ENCODE measurements at places on chromosomes 2 and 18.
A peak's percentile ranks its signal among the peaks of the same experiment; 100 is the strongest.

DNA sequence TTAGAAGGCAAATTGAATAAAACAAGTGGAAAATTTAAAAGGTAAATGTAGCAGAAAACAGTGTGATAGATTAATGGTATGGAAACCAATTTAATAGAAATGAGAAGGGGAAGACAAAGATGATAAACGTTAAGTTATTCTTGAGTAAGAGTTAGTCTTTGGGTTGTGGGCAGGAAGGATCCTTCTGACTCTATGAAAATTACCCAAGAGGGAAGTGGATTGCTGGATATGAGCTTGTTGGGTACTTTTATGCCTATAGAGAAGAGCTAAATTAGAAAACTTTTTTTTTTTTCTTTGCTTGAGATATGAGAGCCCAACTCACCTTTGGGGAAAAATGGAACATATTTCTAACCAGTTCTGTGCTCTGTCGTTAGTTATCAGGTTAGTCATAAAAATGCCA is 144.0 kb downstream of the LDLRAD4 start:
- no peak for DNase-seq

- no peak for DNase-seq
Observed at GRCh38 chr18:23971666-23972230, 42.8 kb upstream of the TTC39C start.

GRCh38 chr2:238339395-238339780 is 19.1 kb downstream of the TRAF3IP1 start:
- no peak for DNase-seq

GRCh38 chr2:212028798-212029394 is 509.7 kb downstream of the ERBB4 start:
- no peak for DNase-seq

DNA sequence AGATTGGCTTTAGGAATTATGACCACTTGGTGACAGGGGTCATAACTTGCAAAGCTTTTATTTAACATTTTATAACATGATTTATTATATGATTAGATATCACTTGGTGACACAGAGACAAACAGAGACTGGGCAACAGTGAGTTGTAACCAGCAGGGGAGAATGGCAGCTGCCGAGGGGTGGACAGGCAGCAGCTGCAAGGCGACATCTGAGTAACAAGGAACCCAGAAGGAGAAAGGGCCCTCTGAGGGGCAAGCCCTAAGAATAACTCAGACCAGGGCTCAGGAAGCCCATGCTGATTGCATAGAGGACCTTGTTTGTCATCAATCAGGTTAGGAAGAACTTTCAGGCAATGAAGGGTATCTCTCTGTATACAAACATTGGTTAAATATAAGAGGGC is 339.9 kb upstream of the SOX11 start:
- DNase-seq, result no peak

- peak; percentile 53 for DNase-seq
Observed at GRCh38 chr2:144133936-144134665, 385.8 kb downstream of the ZEB2 start.

- no peak for DNase-seq
Observed at GRCh38 chr2:219844401-219845091, 217.1 kb downstream of the SLC4A3 start.

- peak; percentile 96 for DNase-seq
Observed at GRCh38 chr2:238256594-238257104, 16.8 kb upstream of the HES6 start.

- peak; percentile 59 for DNase-seq
Observed at GRCh38 chr18:58671632-58672564, 633 bp downstream of the MALT1 start.

GRCh38 chr2:66575625-66576310 is 140.8 kb downstream of the MEIS1 start:
- DNase-seq, result peak; percentile 33

DNA sequence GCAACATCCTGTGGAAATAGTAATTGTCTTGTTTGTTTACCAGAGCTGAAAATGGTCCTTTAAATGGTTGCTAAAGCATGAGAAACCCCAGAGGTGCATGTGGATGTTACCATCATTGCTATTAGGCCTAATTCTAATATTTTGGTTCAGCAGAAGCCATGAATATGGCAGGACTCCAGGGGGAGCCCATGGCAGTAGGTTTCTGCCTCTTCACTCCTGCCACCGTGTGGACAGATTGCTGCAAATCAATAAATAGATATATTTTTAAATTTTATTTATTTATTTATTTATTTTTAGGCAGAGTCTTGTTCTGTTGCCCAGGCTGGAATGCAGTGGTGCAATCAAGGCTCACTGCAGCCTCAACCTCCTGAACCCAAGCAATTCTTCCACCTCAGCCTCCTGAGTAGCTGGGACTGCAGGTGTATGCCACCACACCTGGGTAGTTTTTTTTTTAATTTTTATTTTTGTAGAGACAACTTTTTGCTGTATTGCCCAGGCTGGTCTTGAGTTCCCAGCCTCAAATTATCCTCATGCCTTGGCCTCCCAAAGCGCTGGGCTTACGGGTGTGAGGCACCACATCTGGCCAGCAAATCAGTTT is 54.9 kb upstream of the CAPN13 start:
- peak; percentile 93 for DNase-seq

DNA sequence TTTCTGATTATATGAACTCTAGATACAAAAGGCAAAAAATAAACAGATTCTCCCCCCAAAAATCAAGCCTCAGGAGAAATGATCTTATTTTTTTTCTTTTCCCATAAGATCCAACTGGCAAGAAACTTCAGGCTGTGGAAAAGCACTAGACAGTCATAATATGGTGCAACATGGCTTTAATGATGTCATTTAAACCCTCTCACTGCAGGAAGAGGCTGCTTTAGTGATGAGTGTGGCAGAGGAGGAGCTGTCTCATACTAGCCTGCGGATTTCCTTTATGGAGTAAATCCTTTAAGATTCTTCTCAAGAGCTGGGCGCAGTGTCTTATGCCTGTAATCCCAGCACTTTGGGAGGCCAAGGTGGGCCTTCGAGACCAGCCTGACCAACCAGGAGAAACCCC is 83.3 kb upstream of the CD28 start:
- DNase-seq, result no peak

- no peak for DNase-seq
Observed at GRCh38 chr18:26434887-26435286, 113.5 kb downstream of the KCTD1 start.

GRCh38 chr18:25351777-25352628 is at the start of gene ZNF521:
Gene ZNF521, minus strand, starts transcription at chr18:25352166. Its CDS starts 1,220 bp downstream, at chr18:25350946.
- DNase-seq, result peak; percentile 94

DNA sequence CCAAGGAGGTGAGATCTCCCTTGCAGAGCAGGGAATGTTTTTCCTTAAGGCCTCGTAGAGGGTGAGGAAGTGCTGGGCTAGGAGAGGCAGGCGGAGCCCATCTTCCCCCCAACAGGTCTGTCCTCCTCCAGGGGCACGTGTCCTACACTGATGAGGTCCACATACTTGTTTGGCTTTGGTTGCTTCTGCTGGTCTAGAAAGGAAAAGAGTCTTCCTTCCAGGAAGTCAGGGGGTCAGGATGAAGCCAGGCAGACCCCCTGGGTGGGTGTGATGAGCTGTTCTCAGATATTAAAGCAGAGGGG is 6.0 kb downstream of the SH3BP4 start:
- DNase-seq, result no peak

DNA sequence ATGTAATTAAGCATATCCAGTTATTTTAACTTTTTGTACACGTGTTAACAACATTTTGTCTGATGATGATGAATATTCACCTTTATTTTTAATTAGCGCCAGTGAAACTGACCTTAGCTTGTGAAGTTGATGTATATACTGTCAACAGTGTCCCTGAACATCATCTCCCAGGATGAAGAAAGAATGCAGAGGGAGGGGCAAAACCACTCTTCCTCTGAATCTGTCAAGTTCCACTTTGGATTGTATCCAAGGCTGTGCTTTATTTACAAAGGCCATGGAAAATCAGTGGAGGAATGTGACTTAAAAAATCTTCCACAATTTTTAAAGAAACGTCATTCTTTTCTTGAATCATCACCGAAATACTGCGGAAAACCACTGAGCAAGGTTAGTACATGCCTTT is 4.5 kb upstream of the RMDN2 start:
- no peak for DNase-seq

GRCh38 chr2:166671235-166671634 is 177.2 kb upstream of the SCN7A start:
- DNase-seq, result no peak

DNA sequence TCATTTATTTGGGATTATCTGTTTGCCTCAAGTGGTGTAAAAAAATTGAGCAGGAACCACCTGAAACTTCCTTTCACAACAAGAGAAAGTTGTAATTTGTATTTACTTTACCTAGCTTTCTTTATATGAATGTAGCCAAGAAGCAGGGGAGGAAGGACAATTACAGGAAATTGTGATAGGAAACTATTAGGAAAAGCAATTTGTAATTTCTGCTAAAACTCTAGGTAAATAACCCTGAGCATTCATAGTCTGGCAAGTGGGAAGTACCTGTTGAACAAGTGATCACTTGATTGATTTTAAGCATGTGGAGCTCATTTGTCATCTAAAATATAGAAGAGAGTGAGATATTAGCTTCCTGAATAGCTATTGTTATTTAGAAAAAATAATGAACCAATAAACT is 5.0 kb downstream of the TFPI start:
- no peak for DNase-seq

GRCh38 chr2:20558391-20559150 is 92.3 kb downstream of the HS1BP3 start:
- DNase-seq, result no peak

- no peak for DNase-seq
Observed at GRCh38 chr2:166614029-166614428, 120.0 kb upstream of the SCN7A start.

GRCh38 chr2:230328155-230328458 is 1.1 kb downstream of the SP140L start:
- no peak for DNase-seq

- no peak for DNase-seq
Observed at GRCh38 chr2:24711865-24712264, 81.3 kb downstream of the PTRHD1 start.

- peak; percentile 75 for DNase-seq
Observed at GRCh38 chr2:45643543-45644542, 7.6 kb upstream of the PRKCE start.

DNA sequence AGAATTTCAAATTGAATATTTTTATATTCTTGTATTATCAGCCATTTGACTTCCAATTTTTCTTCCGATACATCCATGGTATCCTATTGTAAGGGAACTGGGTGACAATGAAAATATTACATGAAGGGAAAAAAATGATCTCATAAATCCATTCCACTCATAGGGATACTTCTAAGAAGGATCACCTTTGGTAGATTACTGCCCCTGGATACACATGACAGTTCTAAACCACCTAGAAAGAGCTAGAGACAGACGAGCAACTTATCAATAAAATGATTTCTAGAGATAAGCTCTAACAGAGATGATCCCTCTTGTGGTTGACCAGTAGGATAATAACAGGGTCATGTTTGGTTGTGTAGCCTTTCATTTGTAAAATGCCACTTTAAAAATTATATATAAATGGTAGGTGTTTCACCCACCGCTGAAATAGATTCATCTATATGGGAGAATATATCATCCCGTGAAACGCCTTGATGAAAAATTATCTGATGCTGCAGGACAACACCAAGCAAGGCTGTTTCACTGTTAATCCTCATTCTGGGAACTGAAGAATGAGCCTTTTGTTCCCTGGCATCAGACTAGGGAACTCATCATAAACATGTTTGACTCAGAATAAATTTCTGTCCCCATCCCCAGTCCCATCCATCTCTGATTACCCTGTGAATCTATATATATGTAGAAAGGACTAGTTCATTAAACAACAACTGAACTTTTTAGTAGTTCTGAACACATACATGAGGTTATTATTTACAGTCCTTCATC is 180.0 kb downstream of the TCF4 start:
- DNase-seq, result no peak

DNA sequence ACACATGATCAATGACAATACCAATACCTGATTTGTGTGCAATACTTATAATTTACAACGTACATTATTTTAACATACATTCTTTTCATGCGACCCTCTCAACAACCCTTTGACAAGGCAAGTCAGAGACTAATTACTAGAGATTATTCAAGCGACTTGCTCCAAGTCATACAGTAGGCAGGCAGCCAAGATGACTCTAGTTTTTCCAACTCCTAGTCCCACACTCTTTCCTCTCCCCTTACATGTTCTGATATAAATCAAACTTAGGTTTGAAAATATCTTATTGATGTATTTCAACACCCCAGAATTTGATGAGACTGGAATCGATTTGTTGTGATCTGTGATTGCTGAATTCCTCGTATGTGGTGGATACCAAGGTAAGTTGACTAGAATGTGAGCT is 8.0 kb upstream of the CYP27C1 start:
- DNase-seq, result no peak

DNA sequence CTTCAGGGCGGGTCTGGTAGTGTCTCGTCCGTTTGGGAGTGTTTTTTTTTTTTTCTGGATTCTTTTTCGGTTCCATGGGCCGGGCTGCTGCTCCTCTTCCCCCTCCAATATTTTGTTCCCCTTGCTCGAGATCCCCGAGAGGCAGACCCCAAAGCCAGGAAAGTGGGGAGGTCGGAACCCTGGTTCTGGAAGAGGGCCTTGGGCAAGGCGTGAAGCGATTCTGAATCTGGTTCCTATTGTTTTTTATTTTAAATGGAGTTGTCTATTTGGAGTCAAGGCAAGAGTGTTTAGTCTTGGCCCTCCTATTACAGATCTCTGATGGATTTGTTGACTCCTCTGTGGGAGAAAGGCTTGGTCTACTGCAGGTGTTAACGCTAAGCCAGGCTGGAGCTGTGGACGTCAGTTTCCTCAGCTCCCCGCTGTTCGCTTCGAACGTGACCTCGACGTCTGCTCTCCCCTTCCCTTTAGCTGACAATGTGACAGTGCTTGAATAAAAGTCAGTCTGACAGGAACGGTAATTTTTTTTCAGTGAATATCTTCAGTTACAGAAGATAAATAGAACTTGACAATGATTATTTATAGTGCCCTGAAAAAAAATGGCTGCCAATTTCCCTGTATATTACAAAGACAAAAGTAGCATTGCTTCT is 683 bp upstream of the DNAJC27 start:
- peak; percentile 66 for DNase-seq

DNA sequence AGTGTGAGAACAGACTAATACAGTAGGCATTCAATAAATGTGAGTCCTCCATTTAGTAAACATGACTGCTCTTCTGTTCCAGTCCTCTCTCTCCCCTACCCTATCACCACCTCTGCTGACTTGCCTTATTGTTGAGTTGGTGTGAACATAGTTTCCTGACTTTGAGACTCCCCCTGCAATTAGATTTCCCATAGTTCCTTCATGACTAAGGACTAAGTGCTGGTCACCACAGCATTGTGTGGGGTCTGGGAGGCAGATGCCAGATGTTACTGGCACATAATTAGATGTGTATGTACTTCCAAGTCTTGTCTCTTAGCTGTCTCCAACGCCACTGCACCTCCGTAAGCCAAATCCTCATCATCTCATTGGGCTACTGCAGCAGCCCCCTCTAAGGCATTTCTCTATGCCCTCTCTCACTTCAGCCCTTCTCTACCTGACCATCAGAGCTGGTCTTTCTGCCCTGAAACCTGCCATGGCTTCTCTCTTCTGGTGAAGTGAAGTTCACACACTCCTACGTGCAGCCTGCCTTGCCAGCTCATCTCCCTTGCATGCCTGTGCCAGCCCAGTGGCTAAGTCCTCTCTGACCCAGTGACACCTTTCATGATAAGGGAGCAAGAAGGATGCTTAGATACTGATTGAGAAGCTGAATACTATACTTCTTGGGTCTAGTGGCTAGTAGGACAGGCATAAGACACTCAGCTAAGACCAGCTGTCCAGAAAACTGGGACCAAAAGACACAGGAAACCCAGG is 81.6 kb upstream of the ALPP start:
- no peak for DNase-seq

All from hematopoietic multipotent progenitor cell treated with erythropoietin and hydrocortisone succinate and interleukin-3 and kit ligand, for 6 days (in vitro differentiated cells).